ENCODE measurements at places on chromosomes 3 and 15.

- no peak for DNase-seq
Measured at GRCh38 chr3:67301556-67301955, 303.4 kb downstream of the KBTBD8 start.

DNA sequence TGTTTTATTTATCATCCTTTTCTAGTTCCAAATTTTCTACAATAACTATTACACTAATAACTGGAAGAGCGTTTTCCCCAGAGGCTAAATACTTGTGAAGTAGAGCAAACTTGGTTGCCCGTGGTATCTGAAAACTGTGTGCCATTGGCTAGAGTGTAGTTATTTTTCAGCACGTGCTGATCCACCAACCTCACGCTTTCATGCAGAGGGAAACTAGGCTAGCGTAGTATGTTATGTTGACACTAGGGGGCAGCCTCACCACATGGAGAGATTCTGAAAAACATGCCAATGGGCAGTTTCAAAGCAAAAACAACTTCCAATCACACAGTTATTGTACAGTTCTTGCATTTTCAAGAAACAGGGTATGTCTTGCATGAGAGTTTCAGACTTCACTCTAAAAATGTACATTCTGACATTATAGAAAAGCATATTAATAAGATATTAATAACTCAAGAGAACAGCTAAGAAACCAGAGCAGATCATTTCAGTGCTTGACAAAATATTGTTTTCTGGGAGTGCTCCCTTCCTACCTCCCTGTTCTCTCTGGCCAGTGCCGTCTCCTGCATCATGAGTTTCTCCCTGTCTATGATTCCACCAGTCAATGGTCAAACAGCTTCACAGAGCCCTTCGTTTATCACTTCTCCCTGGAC, 39.7 kb downstream of the SPATA12 start:
- peak; percentile 62 for DNase-seq

DNA sequence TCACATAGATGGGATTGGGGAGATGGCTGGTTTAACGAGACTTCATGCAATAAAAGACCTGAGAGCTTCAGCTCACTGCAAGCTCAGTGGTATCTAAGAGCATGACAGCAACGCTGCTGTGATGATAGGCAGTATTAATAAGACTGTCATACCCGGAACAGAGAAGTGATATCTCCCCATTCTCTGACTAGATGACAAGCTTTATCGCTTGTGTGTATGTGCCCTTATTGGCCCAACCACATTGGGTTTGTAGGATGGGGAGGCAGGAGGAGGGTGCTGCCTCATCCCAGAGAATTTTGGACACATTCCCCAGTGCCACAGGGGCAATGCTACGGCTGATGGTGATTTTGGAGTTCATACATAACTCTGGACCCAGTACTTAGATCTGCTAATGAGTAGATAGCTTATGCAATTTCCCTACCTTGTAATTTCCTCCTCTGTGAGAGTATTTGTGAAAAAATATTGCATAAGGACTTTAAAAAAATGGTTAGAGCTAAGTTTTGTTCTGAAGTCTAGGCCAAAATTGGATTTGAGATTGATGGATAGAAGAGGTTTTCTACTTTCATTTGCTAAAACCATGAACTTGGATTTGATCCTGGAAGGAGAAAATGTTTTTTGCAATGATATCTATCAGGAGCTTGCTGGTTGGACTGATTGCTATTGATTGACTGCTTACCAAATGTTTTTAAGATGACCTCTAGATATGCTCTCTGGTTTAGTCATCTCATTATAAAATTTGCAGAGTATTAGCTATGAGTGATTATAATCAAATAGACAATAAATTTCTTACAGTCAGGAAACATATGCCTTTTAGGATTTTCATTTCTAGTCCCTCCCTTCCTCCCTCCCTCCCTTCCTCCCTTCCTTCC, 14.0 kb upstream of the TMEM212 start:
- peak; percentile 48 for DNase-seq

DNA sequence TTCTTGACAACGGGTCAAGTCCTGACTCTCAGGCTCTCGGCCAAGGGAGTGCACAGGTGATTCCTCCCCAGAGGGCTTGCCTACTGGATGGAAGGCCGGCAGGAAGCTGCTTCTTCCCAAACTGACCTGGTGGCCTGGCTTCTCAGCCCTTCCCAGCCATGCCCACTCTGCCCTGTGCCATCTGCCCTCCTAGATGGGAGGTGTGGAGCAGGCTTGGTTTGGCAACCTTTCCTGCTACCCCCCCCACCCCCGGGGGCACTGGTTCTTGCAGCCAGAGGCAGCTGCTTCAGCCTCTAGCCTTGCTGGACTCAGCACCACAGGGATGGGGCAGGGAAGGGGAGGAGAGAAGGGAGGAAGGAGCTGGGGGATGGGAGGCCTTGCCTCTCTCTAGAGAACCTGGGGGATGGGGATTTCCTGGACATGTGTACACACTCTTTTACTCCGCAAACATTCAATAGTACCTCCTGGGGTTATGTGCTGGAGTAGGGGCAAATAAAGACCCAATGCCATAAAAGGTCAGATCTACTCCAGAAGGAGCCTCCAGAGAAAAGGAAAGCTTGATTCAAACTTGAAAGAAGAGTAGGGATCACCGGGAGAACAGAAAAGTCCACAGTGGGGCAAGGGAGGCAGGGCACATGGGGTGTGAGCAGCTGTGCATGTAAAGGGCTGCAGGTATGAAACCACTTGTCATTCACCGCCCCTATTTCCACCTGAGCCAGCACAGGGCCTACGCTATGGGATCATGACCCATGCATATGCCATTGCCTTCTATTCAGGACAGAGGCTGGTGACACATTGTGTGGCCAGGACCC, 4.2 kb upstream of the DAPK2 start:
- DNase-seq = no peak

DNA sequence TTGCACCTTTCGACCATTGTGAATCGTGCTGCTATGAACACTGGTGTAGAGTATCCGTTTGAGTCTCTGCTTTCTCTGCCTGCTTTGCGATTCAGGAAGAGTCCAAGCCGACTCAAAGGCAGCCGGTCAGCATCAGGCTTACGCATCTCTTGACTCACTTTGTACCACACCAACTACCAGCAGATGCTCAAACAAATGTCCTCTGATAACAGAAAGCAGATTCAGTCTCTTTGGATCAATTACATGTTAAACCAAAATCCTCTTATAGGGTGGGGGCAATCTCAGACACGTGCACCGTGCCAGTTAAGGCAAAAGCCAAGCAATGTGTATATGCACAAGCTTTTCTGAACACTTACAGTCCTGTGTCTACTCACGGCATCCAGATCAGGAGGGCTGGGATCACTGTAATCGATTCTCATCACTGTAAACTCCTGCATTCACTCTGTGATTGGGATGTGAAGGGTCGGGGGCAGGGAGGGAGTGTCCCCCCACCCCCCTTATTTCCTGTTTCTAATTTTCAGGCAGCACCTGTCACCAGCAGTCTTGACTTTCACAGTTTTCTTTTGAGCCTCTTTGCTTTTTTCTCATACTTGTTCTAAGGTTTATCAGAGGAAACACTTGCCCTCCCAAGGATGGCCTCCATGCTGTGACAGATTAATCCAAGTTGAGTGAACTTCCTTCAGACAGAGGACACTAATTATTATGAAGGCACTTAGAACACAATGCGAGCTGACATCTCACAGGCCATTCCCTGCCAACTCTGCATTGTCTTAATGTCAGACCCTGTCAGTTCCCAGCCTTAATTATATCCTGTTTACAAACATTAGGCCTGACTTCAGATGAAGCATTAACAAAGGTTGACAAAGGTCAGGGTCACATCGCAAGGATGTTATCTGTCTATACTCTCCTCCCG, 153.5 kb downstream of the MECOM start:
- no peak for DNase-seq

GRCh38 chr15:77510066-77511057, 89.7 kb downstream of the HMG20A start:
- DNase-seq = no peak

GRCh38 chr3:29694783-29695182, 413.9 kb downstream of the RBMS3 start:
- no peak for DNase-seq

- peak; percentile 64 for DNase-seq
Measured at GRCh38 chr15:41333026-41333562, 413 bp downstream of the NUSAP1 start.

DNA sequence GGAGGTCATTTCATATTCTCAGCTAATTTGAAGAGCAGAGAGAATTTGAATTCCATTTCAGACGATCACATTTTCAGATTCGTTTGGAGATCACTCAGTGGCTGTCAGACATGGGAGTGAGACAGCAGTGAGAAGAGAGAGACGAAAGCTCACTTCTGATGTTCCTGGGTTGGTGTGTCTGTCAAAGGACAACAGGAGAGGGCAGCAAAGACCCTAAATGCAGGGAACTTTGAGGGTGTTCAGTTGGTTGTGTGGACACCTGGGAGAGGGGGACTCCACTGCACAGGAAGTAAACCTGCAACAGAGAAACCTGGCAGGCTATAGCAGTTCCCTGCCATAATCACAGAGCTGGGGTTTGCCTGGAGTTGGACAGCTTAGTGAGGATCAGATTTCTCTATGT, 675.1 kb downstream of the SQOR start:
- no peak for DNase-seq

DNA sequence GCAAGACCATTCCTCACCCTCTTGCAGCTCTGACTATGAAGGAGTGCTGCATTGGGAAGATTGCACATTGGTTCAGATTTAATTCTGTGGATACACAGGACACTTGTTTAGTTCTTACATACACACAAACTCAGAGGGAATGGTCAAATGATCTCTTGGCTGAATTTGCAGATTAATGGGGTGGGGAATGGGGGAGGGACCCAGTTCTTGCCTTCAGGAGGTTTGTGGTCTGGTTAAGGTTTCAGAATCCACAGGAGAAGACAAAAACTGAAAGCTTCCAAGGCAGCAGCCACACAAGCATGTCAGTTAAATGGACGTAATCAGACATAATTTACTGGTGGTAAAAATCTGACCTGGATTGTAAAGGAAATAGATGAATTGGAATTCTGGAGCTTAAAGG, 257.1 kb upstream of the ROPN1 start:
- no peak for DNase-seq

GRCh38 chr3:42182555-42182954, 83.4 kb downstream of the CCK start:
- no peak for DNase-seq

- no peak for DNase-seq
Measured at GRCh38 chr15:81780966-81781365, 264.9 kb downstream of the MEX3B start.

DNA sequence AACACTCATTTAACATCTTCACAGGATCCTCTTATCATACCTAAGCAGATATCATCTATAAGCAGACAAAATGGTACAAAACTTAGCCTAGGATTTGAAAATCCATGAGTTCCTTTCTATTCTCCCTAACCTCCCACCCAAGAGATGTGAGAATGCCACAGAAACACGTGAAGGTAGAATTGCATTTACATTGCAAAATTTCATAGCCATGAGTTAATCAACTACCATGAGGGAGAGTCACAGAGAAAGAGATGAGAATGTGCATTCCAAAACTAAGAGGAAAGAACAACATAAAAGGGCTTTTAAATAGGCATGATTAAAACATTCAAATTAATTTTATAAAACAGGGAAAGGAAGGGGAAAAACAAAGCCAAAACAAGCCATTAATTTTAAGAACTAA, 806.2 kb downstream of the NTRK3 start:
- DNase-seq = no peak

- DNase-seq = no peak
Measured at GRCh38 chr3:57890874-57891273, 117.3 kb upstream of the FLNB start.

DNA sequence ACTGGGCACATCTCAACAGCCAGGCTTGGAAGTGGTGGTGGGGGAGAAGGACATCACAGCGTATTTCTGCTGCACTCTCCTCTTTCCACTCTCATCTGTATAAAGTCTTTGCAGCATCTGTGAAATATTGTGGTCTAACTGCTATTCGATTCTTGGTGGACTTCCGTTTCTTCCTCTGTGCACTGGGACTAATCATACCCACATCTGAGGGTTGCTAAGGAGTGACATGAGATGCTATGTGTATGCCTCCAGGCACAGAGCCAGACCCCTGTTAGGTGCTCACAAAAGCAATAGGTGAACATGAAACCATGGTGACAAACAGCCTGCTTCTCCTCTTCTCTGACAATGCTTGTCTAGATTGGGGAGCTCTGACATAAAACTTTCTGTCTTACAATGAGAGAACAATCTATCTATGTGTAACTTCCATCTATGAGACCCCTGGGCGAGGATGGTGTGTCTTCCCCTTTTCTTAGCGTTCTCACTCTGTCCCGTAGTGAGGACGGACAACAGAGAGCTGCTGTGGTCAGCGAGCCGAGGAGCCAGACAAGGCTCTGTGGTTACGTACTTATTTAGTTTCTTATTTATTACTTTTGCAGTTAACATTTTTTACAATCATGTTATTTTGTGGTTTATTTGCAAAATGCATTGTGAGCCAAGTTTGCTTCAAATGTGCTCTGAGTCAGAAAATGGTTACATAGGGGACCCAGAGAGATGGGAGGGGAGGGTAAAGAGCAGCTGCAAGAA, 196.7 kb upstream of the TPRG1 start:
- peak; percentile 91 for DNase-seq

DNA sequence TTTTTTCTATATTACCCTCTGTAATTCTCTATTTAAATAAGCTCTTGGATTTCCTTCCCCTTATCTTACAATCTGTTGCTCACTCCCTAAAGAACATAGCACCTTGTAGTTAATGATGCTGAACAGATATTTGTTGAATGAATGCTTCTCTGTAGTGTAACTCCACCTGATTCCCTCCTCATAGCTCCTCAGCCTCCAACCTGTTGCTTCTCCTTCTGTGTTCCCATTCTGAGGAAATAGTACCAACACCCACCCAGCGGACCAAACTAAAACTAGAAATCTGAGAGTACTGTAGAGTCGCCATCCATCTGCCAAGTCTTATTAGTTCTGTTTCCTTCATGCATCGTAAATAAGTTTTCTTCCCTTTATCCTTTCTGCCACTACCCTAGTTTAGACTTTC, 55.5 kb upstream of the GNB4 start:
- no peak for DNase-seq

DNA sequence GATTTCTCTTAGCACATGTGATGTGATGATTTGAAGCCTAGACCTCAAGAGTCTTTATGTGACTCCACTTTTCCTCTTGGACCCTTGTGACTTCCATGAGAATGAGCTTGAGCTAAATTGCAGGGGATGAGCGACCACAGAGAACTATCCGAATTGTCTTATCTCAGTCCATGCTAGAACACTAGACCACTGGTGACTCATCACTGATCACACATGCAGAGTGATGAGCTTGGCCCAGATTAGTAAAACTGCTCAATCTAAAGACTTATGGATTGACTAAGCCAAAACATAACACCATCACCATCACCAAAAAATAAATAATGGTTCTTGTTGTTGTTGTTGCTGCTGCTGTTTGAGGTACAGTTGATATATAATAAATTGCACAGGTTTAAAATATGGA, 114.1 kb upstream of the CFAP20DC start:
- no peak for DNase-seq

- DNase-seq = no peak
Measured at GRCh38 chr15:96002890-96003859, 327.3 kb upstream of the NR2F2 start.

- no peak for DNase-seq
Measured at GRCh38 chr3:53817809-53818208, 28.4 kb downstream of the CHDH start.
